ENCODE measurements at places on chromosomes 1 and 21.

- no peak for DNase-seq
Observed at GRCh38 chr1:19028110-19028509, 71.6 kb upstream of the IFFO2 start.

GRCh38 chr1:237098541-237098940 lies 56.6 kb downstream of the RYR2 start:
- peak; percentile 1 for DNase-seq

DNA sequence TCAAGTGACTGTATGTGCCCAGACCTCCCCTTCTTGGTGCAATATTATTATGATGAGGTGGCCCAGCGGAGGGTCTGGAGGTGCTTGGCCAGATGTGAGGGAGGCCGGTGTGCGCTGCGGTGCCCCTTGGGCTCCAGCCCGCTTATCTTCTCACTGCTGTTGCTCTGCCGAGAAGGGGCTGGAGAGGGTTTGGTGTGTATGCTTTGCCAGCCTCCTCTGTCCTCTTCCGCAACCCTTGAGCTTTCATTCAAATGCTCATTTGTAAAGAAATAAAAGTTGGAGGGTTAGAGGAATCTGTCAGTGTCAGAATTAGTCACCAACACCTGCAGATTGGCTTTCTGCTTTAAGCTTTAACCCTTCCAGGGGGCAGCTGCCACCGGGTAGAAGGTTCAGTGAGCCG lies 19.7 kb downstream of the RNF220 start:
- DNase-seq, result no peak

- DNase-seq, result no peak
Observed at GRCh38 chr1:196515904-196516303, 92.3 kb downstream of the KCNT2 start.

- DNase-seq, result no peak
Observed at GRCh38 chr1:241730031-241730430, 78.0 kb downstream of the WDR64 start.

GRCh38 chr1:202938287-202938925 lies 11.4 kb upstream of the KLHL12 start:
- DNase-seq, result no peak

DNA sequence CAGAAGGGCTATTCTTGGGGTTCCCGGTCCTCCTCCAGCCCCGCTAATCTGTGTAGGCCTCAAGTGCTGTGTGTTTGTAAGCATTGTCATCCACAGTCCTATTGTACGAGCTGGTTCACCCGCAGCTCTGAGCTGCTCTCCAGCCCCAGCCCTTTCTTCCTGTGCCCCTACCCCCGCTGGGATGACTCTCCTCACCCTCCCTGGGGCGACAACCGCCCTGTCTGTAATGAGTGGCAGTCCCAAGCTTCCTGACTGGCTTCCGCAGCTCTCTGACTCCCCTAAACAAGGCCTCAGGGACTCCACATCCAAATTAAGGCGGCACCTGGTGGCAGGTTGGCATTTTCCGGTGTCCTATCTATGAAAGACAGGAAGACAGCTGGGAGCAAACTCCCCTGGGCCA lies 45.8 kb downstream of the TFF3 start:
- DNase-seq, result no peak

DNA sequence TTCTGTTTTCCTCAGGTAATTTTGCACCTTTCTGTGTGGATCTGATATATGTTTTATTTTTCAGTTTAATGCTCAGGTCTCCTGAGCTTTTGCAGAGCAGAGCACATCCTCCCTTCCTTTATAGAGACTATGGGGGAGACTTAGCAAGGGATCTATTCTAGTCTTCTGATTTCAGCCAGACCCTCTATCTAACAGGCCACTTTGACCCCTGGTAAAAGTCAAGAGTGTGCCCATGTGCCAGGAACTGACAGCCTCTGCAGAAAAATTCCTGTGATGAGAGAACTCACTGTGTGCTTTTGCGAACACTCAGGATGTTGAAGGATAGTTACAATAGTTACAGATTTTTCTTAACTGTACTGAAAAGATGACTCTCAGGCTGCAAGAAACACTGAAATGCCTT lies 123.3 kb downstream of the NOS1AP start:
- DNase-seq, result no peak

- DNase-seq, result no peak
Observed at GRCh38 chr1:58695206-58695605, 4.7 kb downstream of the MYSM1 start.

GRCh38 chr1:204819495-204819894 lies 51.2 kb upstream of the NFASC start:
- no peak for DNase-seq

GRCh38 chr1:155105604-155106011 lies 22.1 kb upstream of the EFNA1 start:
- no peak for DNase-seq

DNA sequence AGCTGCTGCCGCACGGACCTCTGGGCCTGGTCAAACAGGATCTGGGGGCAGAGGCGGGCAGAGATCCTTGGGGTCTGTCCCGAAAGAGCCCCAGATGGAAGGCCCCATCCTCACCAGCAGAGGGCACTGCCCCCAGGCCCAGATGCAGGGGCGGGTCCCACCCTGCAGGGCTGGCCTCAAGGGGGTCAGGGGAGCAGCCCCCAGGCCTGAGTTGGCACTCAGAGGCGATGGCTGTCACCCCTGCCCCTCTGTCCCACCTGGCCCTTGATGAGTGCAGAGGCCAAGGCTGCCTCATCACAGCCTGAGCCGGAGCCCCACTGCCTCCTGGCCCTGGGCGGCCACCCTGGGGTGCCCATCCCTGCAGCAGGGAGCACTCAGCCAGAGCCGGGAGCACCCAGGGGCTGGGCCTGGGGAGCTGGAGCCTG lies 5.7 kb downstream of the ACAP3 start:
- DNase-seq, result no peak

- peak; percentile 71 for DNase-seq
Observed at GRCh38 chr1:46197964-46198811, at the start of gene POMGNT1. Gene POMGNT1 (minus strand): TSS chr1:46198434. CDS start chr1:46197821, 613 bp downstream.

DNA sequence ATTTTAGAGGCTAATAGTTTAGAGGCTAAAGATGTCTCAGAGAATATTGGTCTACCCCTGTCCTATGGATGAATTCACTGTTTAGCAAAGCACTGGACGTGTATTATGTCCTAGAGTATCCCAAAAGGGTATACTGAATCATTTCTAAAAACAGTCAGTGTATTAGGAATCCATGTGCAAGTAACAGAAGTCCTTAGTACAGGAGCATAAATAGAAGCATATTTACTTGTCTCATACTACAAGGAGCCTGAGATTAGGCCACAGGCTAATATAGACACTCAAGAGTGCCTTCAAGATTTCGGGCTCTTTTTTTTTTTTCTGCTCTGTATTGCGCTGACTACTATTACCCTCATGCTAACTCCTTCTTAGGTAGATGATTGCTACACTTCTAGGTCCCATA lies 518.9 kb downstream of the USP25 start:
- no peak for DNase-seq

- peak; percentile 46 for DNase-seq
Observed at GRCh38 chr1:117147856-117148588, 26.5 kb upstream of the TRIM45 start.

- DNase-seq, result no peak
Observed at GRCh38 chr1:153616917-153617311, 789 bp upstream of the S100A14 start.

DNA sequence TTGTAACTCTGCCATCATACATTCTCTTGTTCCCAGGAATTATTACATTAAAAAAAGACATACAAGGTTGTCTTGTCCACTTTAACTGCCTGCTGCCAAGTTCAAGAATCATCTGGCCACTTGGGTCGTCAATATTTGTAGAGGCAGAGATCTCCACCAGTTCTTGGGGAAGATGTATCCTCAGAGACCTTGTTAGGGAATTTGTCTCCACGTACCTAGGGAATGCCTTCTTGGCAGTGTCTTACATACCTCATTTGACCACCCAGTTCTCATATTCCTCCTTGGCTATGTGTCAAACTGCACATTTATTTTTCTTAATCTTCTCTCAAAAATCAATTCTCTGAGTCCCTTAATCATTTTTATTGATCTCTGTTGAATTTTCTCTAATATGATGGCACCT lies 266.0 kb downstream of the SPATA17 start:
- DNase-seq, result no peak

DNA sequence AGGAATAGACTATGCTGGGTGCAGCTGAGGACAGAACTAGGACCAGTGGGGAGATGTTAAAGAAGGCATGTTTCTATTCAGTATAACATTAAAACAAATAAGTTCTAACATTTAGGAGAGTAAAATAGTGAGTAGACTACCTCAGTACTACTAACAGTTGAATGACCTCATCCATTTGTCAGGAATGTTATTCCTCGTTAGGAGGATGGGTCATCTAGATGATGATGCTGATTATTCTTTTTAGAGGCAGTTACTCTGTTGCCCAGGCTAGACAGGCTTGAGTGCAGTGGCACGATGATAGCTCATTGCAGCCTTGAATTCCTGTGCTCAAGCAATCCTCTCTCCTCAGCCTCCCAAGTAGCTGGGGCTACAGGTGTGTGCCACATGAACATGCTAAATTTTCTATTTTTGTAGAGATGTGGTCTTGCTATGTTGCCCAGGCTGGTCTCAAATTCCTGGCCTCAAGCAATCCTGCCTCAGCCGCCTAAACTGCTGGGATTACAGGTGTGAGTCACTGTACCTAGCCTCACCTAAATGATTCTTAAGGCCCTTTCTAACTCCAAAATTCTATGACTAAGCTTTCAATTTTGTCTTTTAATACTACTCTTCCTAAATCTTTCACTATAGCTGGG lies 9.3 kb downstream of the EEIG2 start:
- peak; percentile 13 for DNase-seq

DNA sequence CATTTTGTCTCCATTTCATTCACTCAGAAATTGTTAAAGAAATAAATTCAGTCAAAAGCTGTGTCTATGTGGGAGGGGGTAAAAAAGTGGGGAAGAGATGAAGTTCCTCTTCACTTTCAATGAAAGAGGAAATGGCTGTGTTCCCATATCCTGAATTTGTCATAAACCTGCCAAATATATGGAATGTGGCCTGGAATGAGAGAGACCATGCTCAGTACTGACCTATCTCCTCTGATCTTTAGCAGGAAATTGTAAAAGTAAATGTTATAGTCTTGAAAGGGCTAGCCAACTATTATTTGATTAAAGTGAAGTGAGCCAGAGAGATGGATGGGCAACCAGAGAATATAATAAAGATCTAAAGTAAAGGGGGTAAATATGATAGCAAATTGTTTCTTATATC lies 130.3 kb upstream of the C21orf91 start:
- no peak for DNase-seq

DNA sequence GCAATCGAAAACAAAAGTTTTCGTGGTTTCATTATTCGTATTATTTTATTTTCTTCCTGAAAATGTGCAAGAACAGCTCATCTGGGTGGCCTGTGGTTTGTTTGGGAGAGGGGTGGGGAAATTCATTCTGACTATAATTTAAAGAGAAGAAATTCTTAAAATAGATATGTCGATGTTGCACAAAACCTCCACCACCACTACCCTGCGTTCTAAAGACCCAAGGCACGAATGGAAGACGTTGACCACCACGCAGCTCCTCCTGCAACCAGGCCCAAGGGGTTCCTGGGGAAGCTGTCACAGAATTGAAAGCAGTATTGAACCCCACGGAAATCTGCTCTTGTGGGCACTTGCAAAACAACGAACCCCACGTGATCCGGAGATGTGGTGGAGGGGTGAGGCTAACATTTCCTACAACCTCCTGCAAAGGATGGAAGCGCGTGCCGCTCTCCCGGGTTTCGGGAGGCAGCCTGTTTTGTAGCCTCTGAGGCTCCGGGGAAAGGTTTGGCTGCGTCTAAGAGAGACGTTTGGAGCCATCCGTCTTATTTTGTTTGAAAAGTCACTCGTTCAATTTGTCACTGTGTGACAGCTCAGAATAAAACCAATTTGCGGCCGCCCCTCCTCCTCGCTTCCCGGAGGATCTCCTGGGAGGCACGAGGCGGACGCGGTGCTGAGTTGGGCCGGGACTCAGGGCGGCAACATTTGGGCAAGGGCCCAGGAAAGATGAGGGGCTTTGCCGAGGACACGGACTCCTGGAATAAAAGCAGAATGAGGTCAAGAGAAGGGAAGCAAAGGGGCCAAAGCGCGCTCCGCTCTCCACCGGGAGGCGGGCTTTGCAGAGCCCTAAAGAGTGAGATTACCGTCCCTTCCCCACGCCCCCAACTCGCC lies 810 bp upstream of the HLX start:
- peak; percentile 42 for DNase-seq

- no peak for DNase-seq
Observed at GRCh38 chr1:236799001-236799400, 3.9 kb downstream of the MTR start.

GRCh38 chr1:158607296-158607695 lies 2.2 kb downstream of the OR10Z1 start:
- DNase-seq, result no peak

DNA sequence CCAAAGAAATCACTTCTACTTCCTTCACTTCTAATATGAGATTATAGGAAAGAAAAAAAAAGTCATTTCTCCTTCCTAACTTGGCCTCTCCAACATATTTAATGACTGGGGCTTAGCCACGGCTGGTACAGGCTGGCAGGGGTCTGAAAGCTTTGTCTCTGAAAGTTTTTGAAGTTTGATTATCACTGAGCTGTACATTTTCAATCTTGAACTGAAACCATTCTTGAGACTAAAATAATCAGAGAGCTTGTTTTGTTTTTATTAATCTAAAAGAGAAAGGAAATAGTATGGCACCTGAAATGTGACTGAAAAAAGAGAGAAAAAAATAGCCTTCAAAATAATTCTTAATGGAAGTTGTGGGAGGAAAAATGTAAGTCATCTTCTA lies 3.8 kb upstream of the KRTAP19-8 start:
- DNase-seq, result no peak

DNA sequence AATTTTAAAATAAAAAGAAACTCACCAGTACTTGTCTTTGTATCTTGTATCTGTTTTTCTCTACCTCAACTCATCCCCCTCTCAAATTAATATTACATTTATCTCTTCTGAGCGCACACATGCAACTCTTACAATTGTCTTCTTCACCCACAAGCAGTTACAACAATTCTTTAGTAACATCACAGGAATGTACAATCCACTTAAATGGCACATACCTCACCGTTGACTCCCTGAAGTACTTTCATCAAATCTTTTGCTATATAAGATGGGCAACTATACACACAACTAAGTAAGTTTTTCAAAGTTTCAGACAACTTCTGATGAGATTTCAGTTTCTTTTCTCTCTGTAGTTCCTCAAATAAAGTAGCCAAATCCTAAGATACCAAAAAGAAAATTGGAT lies 28.3 kb downstream of the HEATR1 start:
- peak; percentile 39 for DNase-seq

- peak; percentile 24 for DNase-seq
Observed at GRCh38 chr1:183273300-183273699, 87.2 kb downstream of the LAMC2 start.

GRCh38 chr1:40818264-40818961 lies 34.8 kb downstream of the KCNQ4 start:
- peak; percentile 44 for DNase-seq

- DNase-seq, result peak; percentile 61
Observed at GRCh38 chr1:190172651-190173430, 304.8 kb downstream of the BRINP3 start.

GRCh38 chr21:35783721-35784120 lies 276.6 kb downstream of the SETD4 start:
- DNase-seq, result peak; percentile 30
